Mammary epithelial cell (primary cell): ENCODE measurements at places on chromosomes 1 and 21. TPM values are rescaled to one million over a fixed set of nuclear protein-coding genes. Genes with fewer than 3 reads are reported as not detected.

SMCP gene
- not detected for total RNA-seq

PROK1 gene
- total RNA-seq, result not detected

FBXO28 gene
- total RNA-seq, result 41.0 TPM

S100A2 gene
- total RNA-seq, result 2,255 TPM

SERTAD4 gene
- total RNA-seq, result 0.67 TPM

COL16A1 gene
- 146 TPM for total RNA-seq

CD1C gene
- total RNA-seq, result not detected

PIGC gene
- 17.7 TPM for total RNA-seq

STRIP1 gene
- 51.3 TPM for total RNA-seq

ERICH3 gene
- total RNA-seq, result not detected in 2 replicates

TIE1 gene
- not detected for total RNA-seq

LCE1D gene
- not detected in 2 replicates for total RNA-seq

ADAMTS4 gene
- 0.17 TPM for total RNA-seq

KIF21B gene
- total RNA-seq, result 0.78 and 0.91 TPM in 2 replicates

DNA sequence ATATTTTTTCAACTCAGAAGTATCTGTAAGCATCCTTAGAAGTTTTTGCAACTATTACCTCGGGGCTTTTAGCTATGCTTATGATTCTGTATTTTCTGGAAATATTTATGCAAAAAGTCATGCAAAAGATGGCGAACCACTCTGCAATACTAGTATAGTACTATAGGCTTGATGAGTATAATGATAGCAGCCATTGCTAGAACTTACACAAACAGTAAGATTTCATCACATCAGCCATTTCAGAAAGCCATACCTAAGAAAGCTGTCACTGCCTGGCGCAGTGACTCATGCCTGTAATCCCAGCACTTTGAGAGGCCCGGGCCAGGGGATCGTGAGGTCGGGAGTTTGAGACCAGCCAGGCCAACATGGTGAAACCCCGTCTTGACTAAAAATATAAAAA is 227.1 kb downstream of the LRRC7 start:
- DNase-seq, result no peak

GRCh38 chr1:52920791-52921291 is 699 bp downstream of the ECHDC2 start:
- DNase-seq, result peak; percentile 9

DNA sequence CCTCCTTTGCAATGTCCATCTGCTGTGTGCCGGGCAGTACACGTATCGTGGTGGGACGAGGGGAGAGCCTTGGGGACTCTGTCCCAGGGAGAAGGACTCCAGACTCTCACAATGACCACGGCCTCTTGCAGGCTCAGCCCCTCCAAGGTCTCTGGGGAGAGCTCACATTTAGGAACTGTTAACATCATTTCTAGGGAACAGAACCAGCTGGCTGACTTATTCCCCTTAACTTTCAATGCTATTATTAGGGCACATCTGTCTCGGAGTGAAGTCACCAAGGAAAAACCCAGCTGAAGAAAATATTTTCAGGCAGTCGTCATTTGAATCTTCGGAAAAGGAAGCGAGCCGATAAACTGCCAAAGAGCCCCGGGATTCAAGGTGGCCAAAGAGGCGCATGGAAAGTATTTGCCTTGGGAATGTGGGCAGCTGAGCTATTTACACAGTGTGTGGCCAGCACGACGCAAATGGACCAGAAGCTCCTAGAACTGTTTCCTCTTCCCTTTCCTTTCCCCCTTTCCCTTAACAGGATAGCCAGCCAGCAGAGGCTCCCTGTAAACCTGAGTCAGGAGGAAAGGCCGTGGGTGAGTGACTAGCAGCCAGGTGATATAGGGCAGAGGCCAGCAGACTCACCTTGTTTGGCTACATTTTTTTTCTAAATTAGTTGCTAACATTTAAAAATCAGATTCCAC is 74.5 kb downstream of the ITPKB start:
- DNase-seq, result no peak

GRCh38 chr21:42921927-42922326 is 3.5 kb downstream of the ERVH48-1 start:
- DNase-seq, result no peak

DNA sequence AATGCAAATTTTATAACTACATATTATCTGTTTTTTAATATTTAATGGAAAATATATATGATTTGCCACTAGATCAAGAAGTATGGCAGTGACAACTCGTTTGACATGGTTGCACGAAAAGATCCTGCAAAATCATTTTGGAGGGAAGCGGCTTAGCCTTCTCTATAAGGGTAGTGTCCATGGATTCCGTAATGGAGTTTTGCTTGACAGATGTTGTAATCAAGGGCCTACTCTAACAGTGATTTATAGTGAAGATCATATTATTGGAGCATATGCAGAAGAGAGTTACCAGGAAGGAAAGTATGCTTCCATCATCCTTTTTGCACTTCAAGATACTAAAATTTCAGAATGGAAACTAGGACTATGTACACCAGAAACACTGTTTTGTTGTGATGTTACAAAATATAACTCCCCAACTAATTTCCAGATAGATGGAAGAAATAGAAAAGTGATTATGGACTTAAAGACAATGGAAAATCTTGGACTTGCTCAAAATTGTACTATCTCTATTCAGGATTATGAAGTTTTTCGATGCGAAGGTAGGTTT is 556 bp downstream of the IFI44 start:
- no peak for DNase-seq

DNA sequence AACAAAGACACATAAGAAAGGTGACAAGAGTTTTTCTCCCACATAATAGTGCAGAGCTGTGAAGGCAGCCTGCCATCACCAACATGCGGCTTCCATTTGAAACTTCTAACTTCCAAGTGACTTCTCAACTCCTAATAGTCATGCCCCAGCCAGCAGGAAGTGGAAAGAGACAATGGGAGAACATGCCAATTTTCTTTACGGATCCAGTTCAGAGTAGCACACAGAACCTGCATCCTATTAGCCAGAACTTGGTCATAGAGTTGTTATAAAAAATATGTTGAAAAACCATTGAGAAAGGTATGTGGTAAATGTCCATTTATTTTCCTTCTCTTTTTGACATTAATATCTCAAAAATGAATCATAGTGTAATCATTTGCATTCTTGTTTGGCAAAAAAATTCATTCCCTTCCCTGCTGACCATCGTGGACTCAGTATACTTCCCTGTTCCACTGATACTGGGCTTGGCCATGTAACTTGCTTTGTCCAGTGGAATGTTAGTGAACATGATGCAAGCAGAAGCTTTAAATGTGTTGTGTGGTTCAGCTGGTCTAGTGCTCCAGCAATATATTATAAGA is 197.4 kb downstream of the SEC16B start:
- no peak for DNase-seq

GRCh38 chr1:32350785-32351398 is 11.4 kb downstream of the FAM229A start:
- no peak for DNase-seq

DNA sequence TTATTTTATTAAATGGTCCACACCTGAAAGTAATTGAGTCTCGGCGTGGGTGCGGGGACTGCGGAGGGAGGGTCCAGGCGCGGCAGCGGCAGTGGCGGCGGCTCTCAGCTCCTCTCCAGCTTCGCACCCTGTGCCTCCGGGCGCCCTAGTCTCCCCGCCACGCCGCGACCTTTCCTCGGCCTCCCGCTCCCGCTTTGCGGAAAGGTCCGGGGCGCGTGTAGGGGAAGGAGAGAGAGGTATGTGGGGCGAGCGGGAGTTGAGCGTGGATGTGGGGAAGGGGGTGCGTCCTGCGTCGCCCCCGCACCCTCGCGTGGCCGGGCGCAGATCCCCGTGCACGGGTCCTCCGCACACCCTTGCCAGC is 13.4 kb upstream of the ALX3 start:
- no peak for DNase-seq

GRCh38 chr1:247627951-247628350 is 22.6 kb downstream of the OR2G3 start:
- no peak for DNase-seq

GRCh38 chr1:150165622-150166612 is 16.2 kb downstream of the PLEKHO1 start:
- DNase-seq, result peak; percentile 23

DNA sequence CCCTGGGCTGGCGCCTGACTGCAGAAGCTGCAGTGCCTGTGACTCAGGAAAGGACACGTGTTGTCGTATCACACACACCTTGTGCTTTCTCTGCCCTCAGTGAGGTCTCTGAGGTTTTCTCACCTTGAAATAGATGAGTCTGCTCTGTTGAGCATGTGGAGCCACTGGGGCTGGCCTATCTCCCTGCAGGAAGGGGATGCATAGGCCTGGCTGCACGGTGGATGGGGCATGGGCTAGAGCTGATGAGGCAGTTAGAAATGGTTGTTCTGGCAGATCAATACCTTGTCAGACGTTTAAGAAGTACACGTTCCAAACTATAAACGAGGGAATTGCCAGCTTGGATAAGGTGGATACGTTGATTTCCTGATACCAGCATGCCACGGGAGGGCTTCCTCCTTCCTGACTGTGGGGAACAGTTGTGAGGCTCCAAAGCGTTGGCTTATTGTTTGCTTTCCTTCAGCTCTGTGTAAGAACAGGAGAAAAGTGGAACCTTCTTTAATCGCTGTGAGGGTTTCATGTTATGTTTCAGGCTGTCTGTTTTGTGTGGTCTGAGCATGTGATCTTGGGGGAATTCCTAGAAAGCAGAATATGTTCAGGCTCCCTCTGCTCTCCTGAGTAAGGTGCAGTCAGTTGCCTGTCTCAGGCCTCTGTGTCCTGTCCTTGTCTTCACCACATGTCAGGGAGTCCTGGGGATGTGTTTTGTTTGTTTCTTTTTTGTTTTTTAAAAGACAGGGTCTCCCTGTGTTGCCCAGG is 44.8 kb downstream of the PCNT start:
- DNase-seq, result no peak

DNA sequence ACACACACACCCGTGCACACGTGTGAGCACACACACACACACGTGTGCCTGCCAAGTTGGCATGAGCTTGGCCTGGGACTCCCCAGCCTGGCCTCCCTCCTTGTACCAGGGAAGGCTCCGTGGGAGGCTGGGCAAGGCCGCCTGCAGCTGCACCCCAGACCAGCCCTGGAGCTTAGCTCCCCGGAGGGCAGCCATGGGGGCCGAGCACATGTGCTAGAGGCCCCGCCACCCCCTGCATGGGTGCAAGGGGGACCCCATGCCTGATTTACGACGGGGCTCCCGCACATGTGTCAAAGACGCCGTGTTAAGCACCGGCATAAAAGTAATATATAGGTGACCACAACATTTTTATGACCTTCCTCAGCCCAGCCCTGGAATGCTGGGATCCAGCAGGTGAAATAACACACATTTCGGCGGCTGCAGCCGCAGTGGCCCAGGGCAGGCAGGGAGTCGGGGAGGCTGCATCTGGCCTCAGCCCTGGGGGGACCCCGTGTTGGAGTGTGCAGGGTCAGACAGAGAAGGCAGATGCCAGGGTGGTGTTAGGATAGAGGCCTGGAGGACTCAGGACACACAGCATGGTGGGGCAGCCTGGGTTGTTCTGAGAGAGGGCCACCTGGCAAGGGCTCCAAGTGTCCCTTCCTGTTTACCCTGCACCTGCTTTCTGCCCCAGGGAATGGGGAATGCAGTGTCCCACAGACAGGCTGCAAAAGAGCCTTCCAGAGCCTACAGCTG is 56.3 kb downstream of the WNT9A start:
- no peak for DNase-seq

- DNase-seq, result no peak
Observed at GRCh38 chr1:50978852-50979781, 9.1 kb downstream of the CDKN2C start.

- DNase-seq, result no peak
Observed at GRCh38 chr21:37763298-37763697, 153.0 kb downstream of the KCNJ6 start.

DNA sequence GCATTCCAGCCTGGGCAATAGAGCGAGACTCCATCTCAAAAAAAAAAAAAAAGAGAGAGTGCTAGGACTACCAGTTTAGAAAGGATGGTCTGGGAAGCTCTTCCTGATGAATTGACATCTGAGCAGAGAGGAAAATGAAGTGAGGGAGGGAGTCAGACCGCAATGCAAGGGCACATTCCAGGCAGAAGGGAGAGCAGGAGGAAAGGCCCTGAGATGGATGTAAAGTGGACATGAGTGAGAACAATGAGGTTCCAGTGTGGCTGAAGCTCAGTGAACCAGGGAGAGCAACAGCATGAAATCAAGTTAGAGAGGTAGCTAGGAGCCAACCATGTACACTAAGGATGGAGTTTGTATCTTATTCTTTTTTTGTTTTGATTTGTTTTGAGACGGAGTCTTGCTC is 55.9 kb upstream of the SPOCD1 start:
- DNase-seq, result no peak

GRCh38 chr1:107930292-107930691 is 34.7 kb downstream of the VAV3 start:
- no peak for DNase-seq

- DNase-seq, result no peak
Observed at GRCh38 chr1:162110910-162111309, 41.4 kb downstream of the NOS1AP start.

- DNase-seq, result no peak
Observed at GRCh38 chr1:86387916-86388627, 8.1 kb downstream of the ODF2L start.

- peak; percentile 66 for DNase-seq
Observed at GRCh38 chr21:45839274-45839673, 142.3 kb upstream of the COL6A1 start.

DNA sequence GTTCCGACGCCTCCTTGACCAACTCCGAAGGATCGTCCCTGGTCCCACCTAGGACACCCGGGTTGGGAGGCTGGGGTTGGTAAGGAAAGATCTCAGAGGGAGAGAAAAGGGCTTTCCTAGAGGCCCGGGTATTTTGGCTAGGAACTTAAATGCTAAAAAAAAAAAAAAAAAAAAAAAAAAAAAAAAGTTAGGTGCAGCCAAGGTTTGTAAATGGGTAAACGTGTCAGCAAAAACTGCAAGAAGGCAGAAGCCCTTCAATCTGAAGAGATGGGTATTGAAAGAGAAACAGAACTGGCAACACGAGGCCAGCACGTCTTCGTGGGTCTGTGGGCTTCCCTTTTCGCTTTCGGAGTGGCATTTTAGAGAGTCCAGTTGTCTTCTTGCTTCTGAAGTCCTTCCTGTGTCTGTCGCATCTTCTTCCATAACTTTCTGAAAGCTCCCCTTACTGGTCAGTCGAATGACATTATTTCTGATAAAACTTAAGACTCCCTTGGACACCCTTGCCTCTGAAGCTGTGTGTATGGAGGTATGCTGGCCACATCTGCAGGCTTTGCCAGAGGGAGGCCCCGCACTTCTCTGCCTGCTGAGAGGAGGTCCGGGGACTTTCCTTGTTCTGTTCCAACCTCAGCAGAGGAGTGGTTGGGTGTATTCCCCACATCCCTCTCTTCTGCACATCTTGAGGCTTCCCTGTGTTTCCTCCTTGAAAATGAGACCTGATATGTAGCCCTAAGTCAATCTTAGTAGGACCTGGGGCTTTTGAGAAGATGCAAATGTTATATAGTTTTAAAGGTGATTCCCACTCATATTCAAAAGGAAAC is 745 bp downstream of the RCSD1 start:
- no peak for DNase-seq

GRCh38 chr21:46173573-46173972 is 10.7 kb downstream of the SPATC1L start:
- no peak for DNase-seq

GRCh38 chr21:31622397-31622796 is 37.1 kb upstream of the SOD1 start:
- DNase-seq, result no peak
